Activated CD4-positive, alpha-beta T cell treated with anti-CD3 and anti-CD28 coated beads, Interleukin-2, Interleukin-6, amounts not matched to agents 100 ng/mL and 50 ng/mL, durations not matched to agents 16 hours and 8 hours (primary cell): ENCODE measurements at places on chromosomes 1 and 21.

DNA sequence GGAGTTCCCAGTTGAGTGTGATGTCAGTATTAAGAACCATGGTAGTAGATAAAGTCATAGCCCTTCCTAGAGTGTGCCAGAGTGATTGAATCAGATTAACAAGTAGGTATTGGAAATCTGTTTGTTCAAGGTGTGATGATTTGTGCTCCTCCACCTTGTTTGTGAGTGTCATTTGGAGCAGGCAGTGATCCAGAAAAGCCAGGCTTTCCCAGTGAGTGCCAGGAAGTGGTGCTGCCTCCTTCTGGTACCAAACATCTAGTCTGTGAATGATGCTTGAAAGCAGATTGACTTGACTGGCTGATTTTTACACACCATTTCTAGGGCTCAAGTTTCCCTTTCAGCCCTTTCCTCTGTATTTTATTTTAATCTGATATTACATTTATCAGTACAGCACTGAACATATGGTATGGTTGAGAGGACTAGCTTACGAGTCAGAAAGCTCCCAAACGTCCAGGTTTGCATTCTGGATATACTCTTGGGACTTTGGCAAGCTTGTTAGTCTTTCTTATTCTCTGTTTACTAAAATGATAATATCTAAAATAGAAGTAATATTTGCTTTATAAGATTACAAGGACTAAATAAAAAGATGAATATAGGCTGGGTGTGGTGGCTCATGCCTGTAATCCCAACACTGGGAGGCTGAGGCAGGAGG lies 100.7 kb downstream of the PATJ start:
- no peak for DNase-seq

DNA sequence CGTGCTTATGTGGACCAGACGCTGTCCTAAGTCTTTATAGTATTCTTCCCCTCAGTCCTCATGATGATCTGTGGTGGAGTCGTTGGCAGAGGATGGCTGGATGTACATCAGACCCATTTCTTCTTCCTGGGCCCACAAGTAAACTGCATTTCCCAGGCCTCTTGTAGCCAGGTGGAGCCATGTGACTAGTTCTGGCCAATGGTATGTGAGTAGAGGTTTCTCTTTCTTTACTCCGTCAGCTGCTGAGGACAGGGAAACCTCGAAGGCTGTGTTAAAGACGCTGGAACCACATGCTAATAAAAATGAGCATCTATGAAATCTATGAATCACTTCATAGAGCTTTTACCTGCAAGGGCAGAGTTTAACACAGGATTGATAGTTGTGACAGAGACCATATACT lies 18.7 kb upstream of the ZNF362 start:
- peak; percentile 23 for DNase-seq

DNA sequence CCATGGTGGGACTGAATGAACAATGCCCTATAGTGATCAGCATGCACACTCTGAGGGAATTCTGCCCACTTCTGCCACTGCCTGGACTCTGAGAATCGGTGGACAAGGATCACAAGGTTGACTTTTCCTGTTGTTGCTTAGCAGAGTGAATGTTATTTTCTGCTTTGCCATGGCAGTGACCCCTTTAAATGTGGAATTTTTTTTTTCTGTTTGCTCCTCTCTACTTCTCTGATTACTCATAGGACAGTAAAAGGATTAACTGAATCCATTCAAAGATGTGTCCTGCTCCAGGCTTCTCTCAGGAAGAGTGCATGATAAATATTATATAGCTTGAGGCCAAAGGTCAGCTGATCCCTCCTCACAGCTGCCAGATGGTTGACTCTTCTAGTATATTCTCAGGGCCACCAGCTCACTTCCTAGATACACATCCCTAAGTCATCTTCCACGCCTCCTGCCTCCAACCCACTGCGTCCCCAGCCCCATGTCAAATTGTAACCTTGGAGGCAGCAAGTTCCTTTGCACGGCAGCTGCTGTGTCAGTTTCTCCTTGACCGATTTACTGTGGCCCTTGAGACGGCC lies 74.0 kb upstream of the RALGPS2 start:
- no peak for DNase-seq

- DNase-seq = no peak
These were observed 217.9 kb downstream of the KCNH1 start for GRCh38 chr1:210915890-210916507.

- peak; percentile 58 for DNase-seq
These were observed 2.7 kb downstream of the PIK3CD start for GRCh38 chr1:9654051-9654833.

DNA sequence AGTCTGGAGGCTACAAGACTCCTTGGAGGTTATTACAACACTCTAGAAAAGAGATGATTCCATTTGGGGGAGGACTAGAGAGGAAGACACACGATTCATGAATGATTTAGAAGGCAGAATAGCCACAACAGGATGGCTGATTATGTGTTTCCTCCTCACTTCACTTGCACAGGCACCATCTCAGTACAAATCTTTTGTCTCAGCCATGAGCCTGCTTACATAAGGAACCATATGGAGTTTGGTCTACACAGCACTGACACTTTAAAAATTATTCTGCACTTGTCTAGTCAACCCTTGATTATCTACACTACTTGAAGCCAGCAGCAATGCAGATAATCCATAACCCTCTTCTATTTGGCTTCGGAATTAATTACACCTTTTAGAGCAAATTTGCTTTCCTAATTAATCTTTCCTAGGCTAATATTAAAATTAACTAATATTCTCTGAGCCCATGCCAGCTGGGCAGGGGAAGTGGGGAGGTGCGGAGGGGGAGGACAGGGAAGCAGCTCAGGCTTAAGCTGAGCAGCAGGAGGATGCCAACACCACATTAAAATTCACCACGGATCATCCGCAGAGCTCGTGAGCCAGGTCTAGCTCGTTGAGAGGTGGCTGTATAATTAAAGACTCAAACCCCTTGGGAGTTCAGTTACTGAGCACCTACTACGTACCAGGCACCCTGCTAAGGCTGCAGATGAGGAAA lies 3.2 kb upstream of the LEMD1 start:
- no peak for DNase-seq

- DNase-seq = no peak
These were observed 117.2 kb upstream of the OLIG2 start for GRCh38 chr21:32908534-32908933.

DNA sequence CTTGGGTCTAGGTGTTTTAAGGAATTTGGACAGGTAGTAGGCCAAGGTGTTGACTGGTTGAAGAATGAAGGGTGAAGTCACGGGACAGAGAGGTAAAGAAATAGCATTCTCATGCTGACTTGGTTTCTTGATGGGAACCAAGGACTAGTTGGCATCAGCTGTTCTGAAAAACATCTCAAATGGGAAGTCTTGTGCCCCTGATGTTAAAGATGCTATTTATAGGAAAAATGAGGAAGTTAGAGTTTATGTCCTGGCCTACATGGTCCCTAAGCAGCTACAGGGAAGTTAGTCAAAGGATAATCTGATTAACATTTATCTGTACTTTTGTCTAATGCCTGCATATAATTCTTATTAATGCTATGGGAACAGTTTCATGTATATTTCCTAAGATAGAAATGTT lies 262.4 kb downstream of the HHIPL2 start:
- no peak for DNase-seq

DNA sequence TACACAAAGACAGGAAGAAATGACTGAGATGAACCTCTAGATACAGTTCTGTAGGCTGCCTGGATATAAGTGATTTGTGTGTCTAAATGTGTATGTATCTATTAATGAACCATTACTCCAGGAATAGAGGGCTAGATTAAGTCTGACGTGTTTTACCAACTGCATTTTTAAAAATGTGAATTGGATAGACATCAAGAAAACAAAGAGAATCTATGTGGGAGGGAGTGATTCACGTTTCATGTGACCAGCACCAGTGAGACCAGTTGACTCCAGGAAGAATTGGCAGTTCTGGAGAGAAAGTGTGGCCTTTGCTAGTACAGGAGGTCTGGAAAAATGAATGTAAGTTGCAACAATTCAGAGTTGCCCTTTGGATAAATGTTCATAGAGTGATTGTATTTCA lies 53.4 kb upstream of the RGS21 start:
- DNase-seq = no peak

GRCh38 chr1:196678510-196678884 lies 26.7 kb downstream of the CFH start:
- no peak for DNase-seq
